ENCODE measurements at places on chromosomes 5 and 9.
A peak's percentile ranks its signal among the peaks of the same experiment; 100 is the strongest.

GRCh38 chr5:94192658-94193391 lies 425.6 kb downstream of the KIAA0825 start:
- no peak for DNase-seq

- no peak for DNase-seq
Measured at GRCh38 chr5:124697501-124697900, 48.9 kb downstream of the ZNF608 start.

- no peak for DNase-seq
Measured at GRCh38 chr5:100890461-100891008, 12.5 kb downstream of the ST8SIA4 start.

DNA sequence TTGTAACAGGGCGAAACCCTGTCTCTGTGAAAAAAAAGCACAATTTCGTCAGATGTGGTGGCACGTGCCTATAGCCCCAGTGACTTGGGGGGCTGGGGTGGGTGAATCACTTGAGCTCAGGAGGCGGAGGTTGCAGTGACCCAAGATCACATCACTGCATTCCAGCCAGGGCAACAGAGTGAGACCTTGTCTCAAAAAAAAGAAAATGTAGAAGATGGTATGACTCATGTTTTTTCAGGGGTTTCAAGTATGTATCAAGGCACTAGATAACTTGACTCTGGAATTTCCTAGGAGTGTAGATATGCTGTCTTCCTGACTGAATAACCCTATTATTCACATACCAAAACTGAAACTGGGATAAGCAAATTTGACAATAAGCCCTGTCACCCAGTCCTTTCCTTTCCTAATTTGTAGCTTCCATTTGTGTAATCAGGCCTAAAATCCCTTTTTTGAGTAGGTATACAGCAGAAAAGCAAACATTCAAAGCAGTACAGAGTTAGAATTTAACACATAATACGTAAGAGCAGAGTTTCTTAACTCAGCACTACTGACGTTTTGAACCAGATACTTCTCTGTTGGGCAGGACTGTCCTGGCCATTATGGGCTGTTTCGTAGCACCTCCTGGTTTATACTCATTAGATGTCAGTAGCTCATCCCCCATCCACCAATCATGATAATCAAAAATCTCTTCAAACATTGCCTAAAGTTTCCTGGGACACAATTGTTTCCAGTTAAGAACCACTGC lies 17.3 kb upstream of the ANKRD18B start:
- DNase-seq, result peak; percentile 31

DNA sequence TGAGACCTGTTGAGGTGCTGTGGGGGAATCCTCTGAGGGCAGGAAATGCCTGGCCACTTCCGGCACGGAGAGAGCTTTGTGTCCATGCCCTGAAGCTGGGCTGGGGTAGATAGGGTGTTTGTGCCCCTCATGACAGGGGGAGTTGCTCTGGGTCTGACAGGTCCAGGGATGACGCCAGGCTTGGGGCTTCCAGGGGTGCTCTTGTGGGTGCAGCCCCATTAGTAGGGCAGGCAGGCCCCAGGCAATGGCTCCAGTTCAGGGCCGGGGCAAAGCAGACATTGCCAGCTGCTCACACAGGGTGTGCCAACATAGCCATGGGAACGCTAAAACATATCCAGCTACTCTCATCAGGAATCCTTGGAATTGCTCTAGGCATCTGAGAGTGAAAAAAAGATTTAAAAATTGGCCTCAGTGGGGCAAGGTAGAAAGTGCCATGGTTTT lies 21.1 kb downstream of the PITX1 start:
- DNase-seq, result no peak

GRCh38 chr9:95091601-95092261 lies 225.8 kb downstream of the FANCC start:
- no peak for DNase-seq

GRCh38 chr5:68359699-68360098 lies 144.1 kb downstream of the PIK3R1 start:
- no peak for DNase-seq

- DNase-seq, result no peak
Measured at GRCh38 chr5:116825486-116825885, 250.9 kb upstream of the SEMA6A start.

DNA sequence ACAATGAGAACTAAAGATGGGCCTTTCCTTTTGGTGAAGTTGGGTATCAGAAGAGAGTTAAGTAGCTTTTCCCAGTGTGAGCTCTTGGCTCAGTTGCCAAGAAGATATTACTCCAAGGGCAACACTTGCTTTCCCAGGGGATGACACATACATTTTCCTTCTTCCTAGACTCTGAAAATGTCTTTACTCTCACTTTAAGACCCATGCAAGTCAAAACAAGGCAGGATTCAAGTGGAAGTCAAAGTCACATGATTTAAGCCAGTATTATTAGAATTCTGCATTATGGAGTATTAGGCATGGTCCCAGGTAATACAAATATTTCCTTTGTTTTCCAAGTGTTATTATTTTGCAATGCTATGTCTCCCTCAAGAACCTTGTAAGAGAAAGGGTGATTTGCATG lies 175.1 kb downstream of the PPP2R2B start:
- no peak for DNase-seq

- DNase-seq, result no peak
Measured at GRCh38 chr5:78320401-78320800, 25.9 kb upstream of the AP3B1 start.

DNA sequence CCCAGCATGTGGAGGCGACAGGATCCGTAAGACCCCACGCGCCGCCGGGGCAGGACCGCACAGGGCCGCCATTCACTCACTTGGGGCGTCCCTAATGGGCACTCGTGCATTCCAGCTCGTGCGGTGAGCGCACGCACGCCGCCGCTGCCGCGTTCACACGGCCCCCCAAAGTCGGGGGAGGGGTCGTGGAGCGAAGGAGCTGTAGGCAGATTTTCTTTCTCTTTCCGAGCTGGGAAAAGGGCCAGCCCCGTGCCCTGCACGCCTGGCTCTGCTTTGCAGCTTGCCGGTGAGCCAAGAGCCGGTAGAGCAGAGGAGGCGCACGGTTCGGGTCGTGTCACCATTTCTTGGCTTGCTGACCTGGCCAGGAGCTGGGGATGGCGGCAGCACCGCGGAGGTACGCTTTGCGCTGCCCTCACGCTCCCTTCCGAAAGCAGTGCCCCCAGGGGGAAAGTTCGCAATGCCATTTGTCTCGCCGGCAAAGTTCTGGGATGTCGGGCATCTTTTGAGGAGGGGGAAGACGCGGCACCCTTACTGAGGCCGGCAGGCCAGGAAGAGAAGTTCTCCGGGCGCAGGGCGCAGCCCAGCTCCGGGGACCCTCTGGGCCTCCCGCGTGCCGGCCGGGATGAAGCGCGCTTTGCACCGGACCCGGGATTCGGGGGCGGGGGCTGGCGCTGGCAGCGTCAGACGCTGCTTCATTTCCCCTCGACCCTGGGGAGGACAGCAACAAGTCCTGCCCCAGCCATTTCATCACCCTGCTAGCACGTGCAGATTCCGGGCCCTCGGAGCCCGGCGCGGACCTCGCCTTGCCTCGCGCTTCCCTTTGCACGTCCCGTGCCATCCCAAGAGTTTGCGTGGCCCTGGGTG lies 898 bp downstream of the STC2 start:
- no peak for DNase-seq

GRCh38 chr9:120891884-120892747 lies 15.1 kb upstream of the PHF19 start:
- no peak for DNase-seq

GRCh38 chr5:65663804-65664521 lies 39.1 kb downstream of the SHLD3 start:
- DNase-seq, result no peak

DNA sequence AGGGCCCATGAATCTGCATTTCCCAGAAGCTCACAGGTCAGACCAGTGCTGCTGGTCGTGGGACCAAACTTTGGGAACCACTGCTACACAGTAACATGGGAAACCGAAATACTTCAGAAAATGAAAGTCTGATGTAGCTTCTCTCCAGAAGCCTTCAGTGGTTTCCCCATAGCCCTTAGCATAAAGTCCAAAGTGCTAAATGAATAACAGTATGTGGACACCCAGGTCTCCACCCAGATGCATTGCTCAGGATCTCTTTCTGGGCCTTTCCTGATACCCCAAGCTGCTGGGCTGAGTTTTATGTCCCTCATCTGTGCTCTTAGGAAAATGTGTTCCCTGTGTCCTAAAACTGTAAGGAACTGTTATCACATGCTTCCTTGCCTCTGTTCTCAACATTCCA lies 100.4 kb downstream of the NFIB start:
- DNase-seq, result no peak

GRCh38 chr5:123299136-123299535 lies 124.1 kb downstream of the CEP120 start:
- no peak for DNase-seq

- no peak for DNase-seq
Measured at GRCh38 chr9:76529653-76530052, 70.7 kb downstream of the GCNT1 start.

- DNase-seq, result no peak
Measured at GRCh38 chr5:83322273-83322924, 149.1 kb upstream of the VCAN start.

DNA sequence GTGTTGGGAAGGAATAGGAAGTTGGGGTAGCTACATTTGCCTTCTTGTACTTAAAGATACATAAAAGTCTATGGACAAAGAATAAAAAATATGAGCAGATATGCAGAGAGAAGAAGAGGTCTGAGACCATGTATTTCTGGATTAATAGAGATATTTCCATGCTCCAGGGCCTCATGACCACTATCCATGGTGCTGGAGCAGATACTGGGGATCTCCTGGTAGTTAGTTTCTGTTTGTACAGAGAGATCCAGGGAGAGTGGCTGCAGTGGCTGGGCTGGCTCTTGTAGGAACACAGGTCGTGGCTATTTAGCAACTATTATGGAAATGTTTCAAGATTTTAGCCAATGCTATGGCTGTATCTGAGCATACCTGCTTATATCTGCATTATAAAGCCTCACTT lies 184.2 kb upstream of the TMEM161B start:
- no peak for DNase-seq

- DNase-seq, result no peak
Measured at GRCh38 chr9:21333226-21333625, 2.0 kb downstream of the KLHL9 start.

DNA sequence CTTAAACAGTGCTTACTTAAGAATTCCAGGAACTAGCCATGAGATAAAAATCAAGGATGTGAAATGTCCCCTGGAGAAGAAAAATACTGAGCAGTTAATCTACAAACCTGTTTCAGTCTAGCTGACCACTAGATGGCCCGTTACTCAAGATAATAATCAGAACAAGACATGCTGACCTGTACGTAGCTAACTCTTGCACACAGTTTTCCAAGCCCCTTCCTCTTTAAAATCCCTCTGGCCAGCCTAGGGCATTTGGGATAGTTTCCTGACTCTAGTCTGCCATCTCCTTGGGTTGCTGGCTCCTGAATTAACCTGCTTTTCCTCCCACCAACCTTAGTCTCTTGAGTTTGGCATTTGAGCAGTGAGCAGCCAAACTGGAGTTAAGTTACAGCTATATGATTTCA lies 59.2 kb upstream of the TRAF1 start:
- no peak for DNase-seq

DNA sequence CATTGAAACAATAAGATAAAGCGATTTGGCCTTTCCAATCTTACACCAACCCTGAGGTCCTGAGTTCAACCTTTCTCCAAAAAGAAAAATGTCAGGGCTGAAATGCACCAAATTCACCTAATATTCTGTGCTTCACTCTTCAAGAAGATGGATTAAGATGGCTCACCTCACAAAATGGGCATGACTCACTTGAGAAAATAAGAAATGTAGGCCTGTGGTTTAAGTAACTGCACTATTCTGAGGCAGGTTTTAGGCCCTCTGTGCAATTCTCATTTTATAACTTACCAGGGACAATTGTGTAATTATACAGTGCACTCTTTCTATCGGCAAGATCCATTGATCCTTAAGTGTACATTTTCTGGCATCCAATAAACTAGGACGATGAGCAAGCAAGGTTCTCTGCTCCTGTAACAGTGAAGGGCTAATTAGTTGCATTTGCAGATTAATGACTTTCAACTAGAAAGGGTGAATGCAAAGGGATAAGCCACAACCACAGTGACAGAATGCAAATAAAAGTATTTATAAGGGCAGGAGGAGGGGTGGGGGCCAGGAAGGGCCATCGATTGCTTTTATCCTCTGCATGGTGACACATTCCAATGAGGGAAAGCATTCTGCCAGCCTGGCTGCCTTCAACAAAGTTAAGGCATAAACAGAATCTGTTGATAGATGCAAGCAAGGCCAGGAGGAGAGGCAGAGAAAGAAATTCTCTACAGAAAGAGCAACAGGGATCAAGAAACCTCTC lies 214.5 kb downstream of the CAAP1 start:
- no peak for DNase-seq

GRCh38 chr5:61854531-61854930 lies 451.5 kb upstream of the KIF2A start:
- no peak for DNase-seq

GRCh38 chr5:96745844-96746531 lies 61.8 kb downstream of the ERAP1 start:
- DNase-seq, result no peak
